ENCODE measurements at places on chromosomes 12 and 14.

- DNase-seq, result no peak
These were observed 178.9 kb upstream of the BCL2L14 start for GRCh38 chr12:11891754-11892386.

GRCh38 chr12:53031616-53032015 is 18.2 kb upstream of the TNS2 start:
- DNase-seq, result no peak

GRCh38 chr12:115349711-115350110 is 665.7 kb upstream of the TBX3 start:
- DNase-seq, result no peak

GRCh38 chr14:29587046-29587445 is 340.6 kb downstream of the PRKD1 start:
- no peak for DNase-seq

DNA sequence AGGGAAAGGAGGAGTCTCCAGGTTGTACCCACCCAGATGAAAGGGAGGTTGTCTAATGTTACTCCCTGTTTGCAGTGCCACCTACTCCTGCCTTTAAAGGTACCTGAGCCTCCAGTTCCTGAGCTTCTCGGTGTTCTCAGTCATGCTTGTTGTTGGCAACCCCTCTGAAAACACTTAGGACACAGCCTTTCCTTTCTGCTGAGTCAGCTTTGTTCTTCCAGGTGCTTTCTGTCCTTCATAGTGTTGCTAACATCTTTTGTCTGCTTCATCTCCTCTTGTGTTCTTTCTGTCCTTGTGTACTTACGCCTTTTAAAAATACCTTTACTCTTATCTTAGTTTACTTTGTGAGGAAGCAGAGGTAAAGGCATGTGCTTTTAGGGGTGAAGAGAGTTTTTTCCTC is 97.0 kb upstream of the NEDD1 start:
- no peak for DNase-seq
